ENCODE measurements at places on chromosomes 2 and 18. TPM values are rescaled to one million over a fixed set of nuclear protein-coding genes. Genes with fewer than 3 reads are reported as not detected.

GRCh38 chr18:75478996-75479880 lies 51.7 kb upstream of the SMIM21 start:
- DNase-seq, result peak; percentile 84

GRCh38 chr18:30965237-30965636 lies 77.3 kb downstream of the DSC3 start:
- DNase-seq, result no peak

GRCh38 chr2:42568401-42569115 lies at the start of gene MTA3:
TSS of gene MTA3 (plus strand) at chr2:42568632. CDS start at chr2:42568746, 114 bp downstream.
- DNase-seq, result peak; percentile 71

GRCh38 chr2:102796337-102796736 lies 34.5 kb downstream of the TMEM182 start:
- DNase-seq, result no peak

DNA sequence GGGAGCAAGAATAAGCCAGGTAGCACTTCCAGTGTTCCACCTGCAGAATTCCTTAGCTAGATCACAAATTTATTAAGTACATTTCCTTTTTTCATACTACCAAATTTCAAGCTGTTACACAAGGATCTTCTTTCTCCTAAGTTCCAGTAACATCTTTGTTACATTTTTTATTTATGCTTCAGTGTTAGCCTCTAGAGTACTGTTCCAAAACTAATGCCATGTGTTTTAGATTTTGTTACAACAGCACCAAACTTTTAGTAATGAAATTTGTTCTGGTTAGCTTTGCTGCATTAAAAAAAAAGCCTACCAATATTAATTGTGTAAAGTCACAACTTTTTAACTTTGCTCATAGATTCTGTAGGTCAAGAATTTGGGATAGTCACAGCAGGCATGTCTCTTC lies 161.1 kb downstream of the CAMKMT start:
- no peak for DNase-seq

GRCh38 chr2:44708661-44709000 lies 232.9 kb upstream of the SIX3 start:
- DNase-seq, result no peak

GRCh38 chr2:36389091-36389564 lies 33.5 kb downstream of the CRIM1 start:
- DNase-seq, result peak; percentile 62

The C2orf15 gene
- total RNA-seq, result 4.8 TPM

The ALPP gene
- total RNA-seq, result 25.8 TPM

The GATA6 gene
- 34.3 TPM for total RNA-seq
